ENCODE measurements at places on chromosomes 6 and 20. TPM values are rescaled to one million over a fixed set of nuclear protein-coding genes. Genes with fewer than 3 reads are reported as not detected.

SLC17A9 gene
- polyA plus RNA-seq: 48.0 TPM

- no peak for DNase-seq
These were observed 80.2 kb downstream of the ERMARD start for GRCh38 chr6:169831450-169832246.

DNA sequence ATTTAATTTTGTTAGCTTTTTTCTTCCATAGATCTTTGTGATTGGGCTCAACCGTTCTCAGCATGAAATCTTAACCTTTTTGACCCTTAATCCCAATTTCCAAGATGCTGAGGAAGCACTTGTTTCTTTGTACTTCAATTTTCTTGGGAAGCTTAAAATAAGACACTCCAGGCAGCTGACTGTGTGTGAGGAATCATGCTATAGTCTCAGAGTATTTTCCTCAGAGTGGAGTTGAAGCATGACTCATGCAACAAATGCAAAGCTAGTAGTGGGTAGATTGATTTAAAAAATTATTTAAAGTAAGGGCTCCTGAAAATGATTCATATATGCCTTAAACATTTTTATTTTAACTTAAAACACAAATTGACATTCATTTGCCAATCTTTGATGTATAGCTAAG, 168.7 kb downstream of the BTBD3 start:
- DNase-seq: no peak

DNA sequence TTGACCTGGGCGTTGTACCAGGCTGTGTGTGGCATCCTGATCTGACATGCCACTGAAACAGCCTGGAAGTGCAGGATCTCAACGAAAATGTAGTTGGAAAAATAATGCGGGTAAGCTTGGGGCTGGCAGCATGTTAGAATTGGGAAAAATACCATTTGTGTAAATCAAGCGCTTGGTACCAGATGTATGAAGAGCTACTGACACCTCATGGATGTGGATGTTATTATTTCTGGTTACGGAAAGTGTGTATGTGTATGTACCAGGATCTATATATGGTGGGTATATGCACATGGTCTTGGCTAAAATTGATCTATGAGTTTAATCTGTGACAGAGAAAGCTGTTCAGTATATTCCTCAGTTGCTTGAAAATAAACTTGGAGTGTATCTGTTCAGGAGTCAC, 22.7 kb downstream of the HIVEP1 start:
- DNase-seq: no peak

GRCh38 chr20:62697468-62697912, 11.1 kb upstream of the NTSR1 start:
- no peak for DNase-seq

- no peak for DNase-seq
These were observed 126.2 kb upstream of the SSTR4 start for GRCh38 chr20:22908944-22909343.

DNA sequence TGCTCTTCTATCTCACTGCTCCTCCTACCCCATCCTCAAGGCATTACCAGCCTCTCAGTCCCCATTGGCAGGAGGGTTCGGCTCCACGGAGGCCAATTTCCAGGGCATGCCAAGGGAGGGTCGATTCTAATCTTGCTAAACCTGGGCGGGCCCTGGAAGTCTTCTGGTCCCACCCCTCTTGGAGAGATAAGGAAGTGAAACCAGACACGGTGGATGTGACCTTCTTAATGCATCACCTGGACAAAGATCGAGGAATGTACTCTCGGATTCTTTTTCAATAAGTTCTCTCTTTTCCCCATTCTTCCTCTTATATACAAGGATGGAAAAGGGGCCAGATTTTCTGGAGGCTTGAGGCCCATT, 112.2 kb upstream of the ARMC2 start:
- no peak for DNase-seq

DNA sequence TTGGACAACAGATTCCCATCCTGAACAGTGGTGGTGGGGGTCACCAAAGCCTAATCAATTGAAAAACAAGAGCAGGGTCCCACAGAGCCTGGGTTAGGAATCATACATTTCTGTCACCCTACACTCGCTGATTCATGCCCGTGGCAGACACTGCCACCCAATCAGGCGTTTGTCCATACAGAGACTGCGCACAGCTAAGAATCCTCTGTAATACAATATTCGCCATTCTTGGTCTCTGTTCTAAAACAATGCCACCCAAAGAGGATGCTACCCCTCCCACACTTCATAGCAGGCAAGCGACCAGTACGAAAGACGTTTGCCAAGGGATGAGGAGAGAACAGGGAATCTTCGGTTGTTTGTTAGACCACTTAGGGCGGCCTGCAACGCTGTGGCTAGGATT, 28.1 kb upstream of the SLC22A23 start:
- DNase-seq: no peak

DNA sequence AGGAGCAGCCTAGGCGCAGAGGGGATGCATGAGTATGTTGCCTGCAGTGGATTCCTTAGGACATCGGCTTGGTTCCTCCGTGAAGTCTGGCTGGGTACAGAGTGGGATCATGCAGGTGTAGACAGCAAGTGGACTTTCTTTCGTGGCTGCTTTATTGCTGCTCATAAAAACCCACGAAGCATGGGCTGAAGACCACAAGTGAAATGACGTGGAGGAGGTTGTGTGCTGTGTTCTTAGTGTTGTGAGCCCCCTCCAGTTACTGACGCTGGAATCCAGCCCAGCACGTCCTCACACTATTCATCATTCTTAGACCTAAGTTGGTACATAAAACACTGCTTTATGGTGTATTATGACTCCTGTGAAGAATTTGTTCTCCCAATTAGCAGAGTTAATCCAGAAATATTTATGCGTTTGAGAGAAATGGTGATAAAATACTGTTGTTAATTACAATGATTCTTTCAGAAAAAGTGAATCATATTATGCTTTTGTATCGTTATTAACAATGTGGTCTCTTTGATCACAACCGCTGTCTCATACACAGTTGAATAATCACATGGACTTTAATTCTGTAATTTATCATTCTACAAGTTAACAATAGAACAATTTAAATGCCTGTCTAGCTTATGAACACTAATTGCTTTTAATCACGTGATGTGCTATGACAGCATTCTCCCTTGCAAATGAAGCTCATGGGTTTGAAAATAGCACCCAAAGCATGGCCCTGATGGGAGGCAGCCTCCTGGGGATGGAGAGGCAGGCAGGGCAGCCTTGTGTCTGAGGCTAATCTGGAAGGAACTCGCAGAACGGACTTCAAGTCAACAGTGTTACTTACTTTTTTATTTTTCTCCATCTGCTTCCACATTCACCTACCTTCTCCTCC, 233.9 kb upstream of the SYNDIG1 start:
- no peak for DNase-seq
